ENCODE measurements at places on chromosomes 7 and 10. TPM values are rescaled to one million over a fixed set of nuclear protein-coding genes. Genes with fewer than 3 reads are reported as not detected.

- no peak for DNase-seq
- H3K36me3 ChIP-seq, result no peaks in the 10 kb centered on the region
- peaks cover 13% of the 10 kb centered on the region for H3K4me1 ChIP-seq
- no peaks in the 10 kb centered on the region for H3K27me3 ChIP-seq
- H3K4me3 ChIP-seq, result no peak overlapping the region
Observed at GRCh38 chr10:71735709-71736569, 16.4 kb upstream of the C10orf105 start.

Gene TAS2R41
- total RNA-seq, result not detected

GRCh38 chr10:86670290-86670811 is 2.0 kb downstream of the LDB3 start:
- no peak for DNase-seq
- H3K4me3 ChIP-seq, result peak overlapping the region; percentile 36
- H3K27ac ChIP-seq, result peak overlapping the region; percentile 89
- no peaks in the 10 kb centered on the region for H3K36me3 ChIP-seq
- peaks cover 99% of the 10 kb centered on the region for H3K4me1 ChIP-seq

Gene NUTM2D
- total RNA-seq, result 0.19 TPM

DNA sequence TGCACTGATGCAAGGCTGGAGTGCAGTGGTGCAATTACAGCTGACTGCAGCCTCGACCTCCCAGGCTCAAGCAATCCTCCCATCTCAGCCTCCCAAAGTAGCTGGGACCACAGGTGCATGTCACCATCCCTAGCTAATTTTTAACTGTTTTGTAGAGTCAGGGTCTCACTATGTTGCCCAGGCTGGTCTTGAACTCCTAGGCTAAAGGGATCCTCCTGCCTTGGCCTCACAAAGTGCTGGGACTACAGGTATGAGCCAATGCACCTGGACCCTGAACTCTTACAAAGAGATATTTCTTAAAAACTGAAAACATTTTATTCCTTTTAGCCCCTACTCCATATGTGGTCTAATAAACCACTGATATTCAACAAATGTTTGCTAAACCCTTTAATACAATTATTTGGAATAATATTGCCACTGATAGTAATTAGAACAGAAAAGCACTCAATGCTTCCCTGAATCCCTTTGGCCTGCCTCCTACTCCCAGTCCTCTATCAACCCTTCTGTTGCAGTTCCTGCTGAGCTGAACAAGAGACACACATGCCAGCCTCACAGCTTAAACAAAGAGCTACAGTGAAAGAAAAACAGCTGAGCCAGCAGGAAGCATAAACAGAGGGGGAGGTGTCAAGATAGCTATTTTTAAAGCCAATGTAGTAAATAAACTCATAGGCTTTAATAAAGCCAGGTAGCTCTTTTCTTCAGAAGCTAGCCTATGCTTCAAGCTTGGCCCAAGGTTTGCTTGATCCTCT is 7.0 kb upstream of the GNAI1 start:
- DNase-seq, result no peak
- no peaks in the 10 kb centered on the region for H3K4me1 ChIP-seq
- no peaks in the 10 kb centered on the region for H3K36me3 ChIP-seq
- no peak overlapping the region for H3K27ac ChIP-seq

DNA sequence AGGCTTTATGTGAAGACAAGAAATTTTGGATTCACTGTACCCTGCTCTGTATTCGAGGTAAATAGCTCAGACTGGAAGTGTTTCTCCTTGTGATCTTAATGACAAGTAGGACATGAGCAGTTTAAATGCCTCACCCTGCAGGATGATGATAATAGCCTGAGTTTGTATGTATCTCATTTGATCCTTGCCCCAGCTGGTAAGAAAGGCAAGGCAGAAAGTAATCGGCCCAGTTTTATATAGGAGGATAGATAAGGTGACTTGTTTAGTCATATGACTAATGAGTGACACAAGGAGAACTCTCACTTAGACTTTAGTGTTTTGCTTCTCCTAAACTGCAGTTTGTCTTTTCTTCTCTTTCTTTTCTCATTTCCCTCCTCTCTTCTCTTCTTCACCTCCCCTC is 372.6 kb downstream of the PHF14 start:
- no peak overlapping the region for H3K27ac ChIP-seq
- peaks cover 23% of the 10 kb centered on the region for H3K4me1 ChIP-seq
- no peaks in the 10 kb centered on the region for H3K27me3 ChIP-seq

GRCh38 chr10:59678884-59679301 is 30.8 kb downstream of the SLC16A9 start:
- H3K4me3 ChIP-seq, result no peak overlapping the region
- H3K27me3 ChIP-seq, result no peaks in the 10 kb centered on the region
- no peaks in the 10 kb centered on the region for H3K36me3 ChIP-seq
- DNase-seq, result no peak
- no peak overlapping the region for H3K27ac ChIP-seq

DNA sequence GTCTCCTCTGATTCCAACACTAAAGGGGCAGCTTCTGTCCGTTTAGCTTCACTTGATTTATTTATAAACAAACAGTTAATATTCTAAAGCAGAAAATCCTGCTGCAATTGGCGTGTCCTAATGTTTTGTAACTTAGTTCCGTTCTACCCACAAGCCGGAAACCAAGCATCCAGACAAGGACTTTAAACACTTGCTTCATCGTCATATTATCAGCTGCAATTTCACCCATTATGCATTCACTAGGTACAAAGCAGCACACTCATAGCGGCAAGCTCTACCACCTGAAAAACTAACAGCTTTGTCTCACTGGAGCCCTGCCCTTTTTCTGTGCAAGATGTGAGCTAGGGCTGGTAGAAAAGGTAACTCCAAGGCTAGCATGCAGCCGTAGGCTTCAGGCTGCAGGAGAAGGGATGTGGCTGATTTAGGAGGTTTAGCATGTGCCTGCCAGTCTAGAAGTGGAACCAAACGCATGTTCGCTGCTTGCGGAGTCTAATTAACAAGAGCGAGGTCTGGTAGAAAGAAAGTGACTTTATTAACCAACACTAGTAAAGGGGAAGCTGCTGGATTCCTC is 43.7 kb upstream of the BPGM start:
- no peak for DNase-seq
- H3K36me3 ChIP-seq, result no peaks in the 10 kb centered on the region
- no peak overlapping the region for H3K27ac ChIP-seq
- H3K27me3 ChIP-seq, result no peaks in the 10 kb centered on the region
- H3K4me3 ChIP-seq, result no peak overlapping the region
- H3K4me1 ChIP-seq, result peaks cover under 1% of the 10 kb centered on the region

DNA sequence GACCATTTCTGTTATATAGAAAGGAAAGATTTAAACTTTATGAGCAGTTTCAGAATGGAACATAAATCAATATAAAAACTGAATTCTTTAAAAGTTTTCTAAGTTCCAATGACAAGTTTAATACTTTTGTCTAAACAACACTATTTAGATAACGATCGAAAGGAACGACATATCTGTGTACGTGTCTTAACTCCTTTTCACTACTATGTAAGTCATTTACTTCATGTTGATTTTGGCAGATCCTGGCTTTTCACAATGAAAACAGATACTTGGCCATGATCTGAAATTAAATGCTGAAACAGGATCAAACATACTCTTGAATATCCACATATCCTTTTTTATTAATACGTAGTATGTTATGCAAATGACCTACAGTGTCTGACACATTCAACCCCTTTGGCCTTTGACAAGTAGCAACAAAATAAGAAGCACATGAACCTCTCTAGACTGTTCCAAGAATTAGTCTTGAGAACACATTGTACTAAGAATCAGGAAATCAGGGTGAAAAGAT is 41.9 kb downstream of the RNLS start:
- DNase-seq, result no peak
- no peak overlapping the region for H3K4me3 ChIP-seq
- H3K4me1 ChIP-seq, result no peaks in the 10 kb centered on the region

Gene SPDYE8
- not detected for total RNA-seq

DNA sequence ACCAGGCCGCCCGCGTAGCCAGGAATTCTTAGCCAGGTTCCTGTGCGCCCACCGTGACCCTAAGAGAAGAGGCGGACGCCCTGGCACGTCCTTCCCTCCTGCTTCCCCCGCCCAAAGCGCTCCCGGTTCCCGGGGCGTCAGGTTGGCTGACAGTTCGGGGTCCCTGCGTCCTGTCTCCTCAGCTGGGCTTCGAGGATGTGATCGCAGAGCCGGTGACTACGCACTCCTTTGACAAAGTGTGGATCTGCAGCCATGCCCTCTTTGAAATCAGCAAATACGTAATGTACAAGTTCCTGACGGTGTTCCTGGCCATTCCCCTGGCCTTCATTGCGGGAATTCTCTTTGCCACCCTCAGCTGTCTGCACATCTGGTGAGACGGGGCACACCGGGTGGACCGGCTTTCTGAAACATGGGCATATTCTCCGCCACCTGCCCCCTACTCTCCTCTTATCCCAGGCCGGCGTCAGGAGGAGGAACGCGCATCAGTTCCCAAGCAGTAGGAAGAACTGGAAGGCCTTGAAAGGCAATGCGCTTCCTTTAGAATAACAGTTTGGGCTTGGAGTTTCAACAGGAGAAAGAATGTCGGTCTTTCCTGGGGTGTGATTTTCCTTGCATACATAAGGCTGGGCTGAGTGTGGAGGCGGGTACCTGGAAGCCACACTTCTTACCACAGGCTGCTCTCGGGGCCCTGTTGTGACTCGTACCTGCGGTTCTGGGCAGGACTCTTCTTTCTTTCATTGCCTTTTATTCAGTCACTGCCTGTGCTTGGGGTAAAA is 728 bp downstream of the CAV2 start:
- H3K4me1 ChIP-seq, result no peaks in the 10 kb centered on the region
- no peak overlapping the region for H3K27ac ChIP-seq
- no peaks in the 10 kb centered on the region for H3K36me3 ChIP-seq
- H3K27me3 ChIP-seq, result no peaks in the 10 kb centered on the region
- DNase-seq, result no peak
- no peak overlapping the region for H3K4me3 ChIP-seq

Gene MYL7
- total RNA-seq, result not detected

DNA sequence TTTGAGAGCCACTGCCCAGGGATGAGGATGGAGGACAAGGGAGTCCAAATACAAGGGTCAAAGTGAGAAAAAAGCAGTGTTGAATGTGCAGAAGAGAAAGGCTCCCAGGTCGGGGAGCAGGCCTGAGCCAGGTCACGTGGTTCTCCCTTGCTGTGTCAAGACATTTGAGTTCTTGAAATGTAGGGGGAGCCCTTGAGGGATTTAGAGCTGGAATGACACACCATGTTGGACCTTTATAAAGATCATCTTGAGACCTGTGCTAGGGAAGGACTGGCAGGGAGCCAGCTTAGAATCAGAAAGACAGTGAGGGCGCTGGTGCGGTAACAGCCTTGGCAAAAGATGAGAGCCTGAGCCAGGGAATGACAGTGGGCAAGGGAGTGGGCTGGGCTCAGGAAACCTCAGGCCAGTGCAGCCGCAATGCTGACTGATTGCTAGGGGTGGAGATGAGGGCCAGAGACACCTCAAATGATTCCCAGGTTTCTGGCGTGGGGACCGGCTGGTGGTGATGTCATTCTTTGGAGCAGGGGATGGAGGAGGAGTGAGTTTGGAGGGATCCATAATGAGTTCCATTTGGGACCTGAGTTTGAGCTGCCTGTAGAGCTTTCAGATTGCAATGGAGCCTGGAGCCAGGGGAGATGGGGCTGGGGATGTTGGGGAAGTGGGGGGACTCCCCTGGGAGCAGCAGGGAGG is 120.1 kb downstream of the PTPN20 start:
- H3K36me3 ChIP-seq, result no peaks in the 10 kb centered on the region
- H3K4me1 ChIP-seq, result no peaks in the 10 kb centered on the region
- DNase-seq, result peak; percentile 64
- H3K4me3 ChIP-seq, result no peak overlapping the region
- H3K27ac ChIP-seq, result no peak overlapping the region

DNA sequence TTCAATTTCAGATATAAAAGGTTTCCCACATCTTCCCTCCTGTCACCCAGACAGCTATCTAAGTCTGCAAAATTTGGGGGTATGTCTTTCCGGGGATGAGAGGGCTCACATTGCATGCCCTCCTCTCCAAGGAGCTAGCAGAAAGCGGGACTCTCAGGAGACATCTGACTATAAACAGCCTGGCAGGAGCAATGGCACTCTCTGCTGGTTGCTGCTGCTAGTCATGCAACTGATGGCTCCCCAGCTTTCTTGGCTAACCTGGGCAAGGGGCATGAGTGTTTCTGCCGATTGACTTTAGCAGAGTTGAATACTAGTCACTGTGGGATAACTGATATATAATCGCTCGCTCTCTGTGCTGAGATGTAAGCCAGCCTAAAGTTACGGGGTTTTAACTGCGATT is 12.0 kb downstream of the TBX20 start:
- DNase-seq, result no peak
- no peaks in the 10 kb centered on the region for H3K4me1 ChIP-seq
- no peak overlapping the region for H3K27ac ChIP-seq
- no peaks in the 10 kb centered on the region for H3K27me3 ChIP-seq
